ENCODE measurements at places on chromosomes 5 and 9.

GRCh38 chr5:93087326-93087725, 493.7 kb downstream of the NR2F1-AS1 start:
- no peak overlapping the region for H3K4me3 ChIP-seq
- no peaks in the 10 kb centered on the region for H3K27me3 ChIP-seq
- no peak overlapping the region for H3K27ac ChIP-seq
- no peak for DNase-seq
- H3K4me1 ChIP-seq: no peaks in the 10 kb centered on the region

DNA sequence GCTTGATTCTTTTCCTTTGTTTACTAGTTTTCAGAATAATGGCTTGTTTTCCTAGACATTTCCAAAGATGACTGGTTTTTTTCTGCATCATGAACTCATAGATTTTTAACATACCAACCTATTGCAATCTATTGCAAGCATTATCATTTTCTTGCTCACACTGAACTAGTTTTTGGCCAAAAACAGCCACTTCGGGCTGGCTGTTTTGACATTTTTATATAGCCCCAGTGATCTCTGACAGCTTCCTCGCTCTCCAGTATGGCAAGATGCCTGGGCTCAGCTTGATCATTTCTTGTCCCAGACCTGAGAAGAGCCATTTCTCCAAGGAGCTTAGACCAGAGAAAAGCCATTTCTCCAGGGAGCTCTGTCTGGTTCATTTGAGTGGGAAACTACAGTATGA, 94.3 kb upstream of the MAMDC2 start:
- H3K27ac ChIP-seq: no peak overlapping the region
- peaks cover 8% of the 10 kb centered on the region for H3K4me1 ChIP-seq
- no peaks in the 10 kb centered on the region for H3K27me3 ChIP-seq
- no peak overlapping the region for H3K4me3 ChIP-seq
- no peak for DNase-seq
- H3K36me3 ChIP-seq: no peaks in the 10 kb centered on the region

- H3K27ac ChIP-seq: no peak overlapping the region
- H3K4me1 ChIP-seq: no peaks in the 10 kb centered on the region
- no peak for DNase-seq
- H3K36me3 ChIP-seq: no peaks in the 10 kb centered on the region
Observed at GRCh38 chr9:111839987-111840386, 45.2 kb upstream of the SHOC1 start.

GRCh38 chr5:131285703-131286399, 22.0 kb downstream of the CDC42SE2 start:
- H3K27me3 ChIP-seq: no peaks in the 10 kb centered on the region
- H3K4me3 ChIP-seq: no peak overlapping the region
- DNase-seq: no peak
- H3K4me1 ChIP-seq: no peaks in the 10 kb centered on the region
- no peaks in the 10 kb centered on the region for H3K36me3 ChIP-seq

DNA sequence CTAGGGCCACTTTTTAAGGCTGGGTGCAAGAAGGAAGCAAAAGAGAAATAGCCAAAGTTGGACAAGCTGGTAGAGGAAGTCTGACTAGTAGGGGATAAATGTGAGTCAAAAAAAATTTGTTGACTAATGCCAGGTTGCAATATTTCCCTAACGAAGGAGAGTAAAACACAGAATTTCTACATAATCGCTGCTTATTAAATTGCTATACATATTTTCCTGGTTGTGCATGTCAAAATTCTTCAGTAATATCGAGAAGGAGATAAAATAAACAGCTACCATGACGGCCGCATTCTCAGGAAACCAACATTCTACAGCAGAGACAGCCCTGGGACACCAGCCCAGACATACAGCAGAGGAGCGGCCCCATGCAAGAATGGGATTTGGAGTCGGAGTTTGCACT, 148.3 kb downstream of the ESM1 start:
- DNase-seq: no peak
- no peaks in the 10 kb centered on the region for H3K27me3 ChIP-seq
- no peaks in the 10 kb centered on the region for H3K4me1 ChIP-seq
- peak overlapping the region; percentile 59 for H3K27ac ChIP-seq
